ENCODE measurements at places on chromosomes 7 and 10.

- DNase-seq = no peak
These were observed 8.1 kb downstream of the ASL start for GRCh38 chr7:66083677-66084076.

- no peak for DNase-seq
These were observed 267.0 kb upstream of the TCERG1L start for GRCh38 chr10:131578472-131578970.

GRCh38 chr7:34096198-34096651 is 190.9 kb downstream of the BMPER start:
- no peak for DNase-seq

DNA sequence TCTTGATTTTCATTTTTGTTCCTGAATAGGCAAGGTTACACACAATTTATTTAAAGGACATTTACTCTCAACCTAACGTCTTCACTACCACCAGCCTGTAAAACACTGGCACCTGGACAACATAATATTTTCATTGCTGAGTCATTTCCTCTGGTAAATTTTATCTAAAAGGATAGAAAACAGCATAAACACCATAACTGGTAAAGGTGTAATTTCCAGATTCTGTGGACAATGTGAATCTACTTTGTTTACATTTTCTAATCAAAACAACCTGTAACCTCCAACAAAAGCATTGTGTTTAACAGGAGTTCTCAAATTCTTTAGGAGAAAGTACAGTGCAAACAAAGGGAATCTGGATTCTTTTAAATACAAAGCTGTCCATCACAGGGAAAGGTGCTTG is 472.0 kb upstream of the AKR1E2 start:
- no peak for DNase-seq

DNA sequence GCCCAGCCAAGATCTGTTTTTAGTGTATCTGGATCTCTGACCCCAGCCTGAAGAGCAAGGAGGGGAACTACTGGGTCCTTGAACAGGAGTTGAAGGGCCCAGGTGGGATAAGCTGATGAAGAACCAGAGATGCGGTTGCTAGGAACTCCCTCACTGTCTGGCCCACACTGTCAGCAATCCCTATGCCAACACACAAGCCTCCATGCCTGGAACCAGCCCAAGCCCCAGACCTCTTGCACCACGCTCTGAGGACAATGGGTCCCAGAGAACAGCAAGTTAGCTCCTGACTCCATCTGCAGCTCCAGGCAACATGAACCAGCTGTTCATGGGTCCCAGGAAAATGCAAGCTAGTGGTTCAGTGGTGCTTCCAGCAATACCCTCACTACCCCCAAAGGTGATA is 2.4 kb downstream of the NAT16 start:
- no peak for DNase-seq

- no peak for DNase-seq
These were observed 337.2 kb upstream of the LRGUK start for GRCh38 chr7:133789974-133790373.

DNA sequence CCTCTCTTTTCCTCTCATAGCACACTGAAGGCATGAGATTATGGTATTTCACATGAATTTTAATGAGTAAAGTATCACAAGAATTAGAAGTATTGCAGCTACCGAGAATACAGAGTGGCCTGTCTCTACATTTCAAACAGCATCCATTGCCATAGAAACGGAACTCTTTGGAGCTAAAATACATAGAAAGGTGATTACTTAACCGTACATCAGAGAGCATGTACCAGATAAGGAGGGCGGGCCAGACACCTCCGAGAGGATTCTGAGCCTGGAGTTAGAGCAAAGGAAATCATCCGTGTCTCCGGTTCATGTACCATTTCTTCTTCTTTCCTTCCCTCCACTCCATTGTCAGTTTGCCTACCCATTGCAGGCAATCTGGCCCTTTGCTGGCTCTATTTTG is 196.7 kb downstream of the KLF6 start:
- DNase-seq = no peak

DNA sequence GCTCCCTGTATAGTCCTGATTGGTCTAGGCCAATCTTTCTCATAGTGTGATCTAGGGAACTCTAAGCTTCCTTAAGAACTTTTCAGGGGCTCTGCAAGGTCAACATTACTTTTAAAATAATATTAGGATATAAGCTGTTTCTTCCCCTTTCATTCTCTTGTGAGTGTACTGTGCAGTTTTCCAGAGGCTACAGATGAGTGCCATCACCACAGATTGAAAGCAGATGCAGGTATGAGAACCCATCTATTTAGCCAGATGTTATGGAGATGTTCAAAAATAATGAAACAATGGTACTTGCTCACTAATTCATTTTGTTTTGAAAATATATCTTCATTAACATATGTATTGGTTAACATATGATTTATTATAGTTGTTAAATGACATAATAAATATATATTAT is 169.2 kb upstream of the SEMA3A start:
- DNase-seq = no peak

DNA sequence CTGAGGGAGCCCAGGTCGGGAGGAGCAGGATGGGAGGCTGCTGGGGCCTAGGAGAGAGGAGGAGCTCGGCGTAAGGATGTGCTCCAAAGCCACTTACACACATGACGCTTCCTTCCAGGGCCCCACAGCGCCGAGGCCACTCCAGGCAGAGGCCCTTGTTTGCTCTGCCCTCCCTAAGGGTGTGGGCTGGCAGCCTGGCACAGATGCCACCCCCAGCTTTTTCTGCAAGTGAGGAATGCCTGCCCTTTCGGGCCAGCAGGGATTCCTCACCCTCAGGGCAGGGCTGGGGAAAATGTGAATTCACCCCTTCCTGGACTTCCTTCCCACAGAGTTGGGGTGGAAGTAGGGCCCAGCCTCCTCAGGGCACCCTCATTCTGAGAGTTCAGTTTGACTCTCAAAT is 5.6 kb upstream of the AQP1 start:
- no peak for DNase-seq

DNA sequence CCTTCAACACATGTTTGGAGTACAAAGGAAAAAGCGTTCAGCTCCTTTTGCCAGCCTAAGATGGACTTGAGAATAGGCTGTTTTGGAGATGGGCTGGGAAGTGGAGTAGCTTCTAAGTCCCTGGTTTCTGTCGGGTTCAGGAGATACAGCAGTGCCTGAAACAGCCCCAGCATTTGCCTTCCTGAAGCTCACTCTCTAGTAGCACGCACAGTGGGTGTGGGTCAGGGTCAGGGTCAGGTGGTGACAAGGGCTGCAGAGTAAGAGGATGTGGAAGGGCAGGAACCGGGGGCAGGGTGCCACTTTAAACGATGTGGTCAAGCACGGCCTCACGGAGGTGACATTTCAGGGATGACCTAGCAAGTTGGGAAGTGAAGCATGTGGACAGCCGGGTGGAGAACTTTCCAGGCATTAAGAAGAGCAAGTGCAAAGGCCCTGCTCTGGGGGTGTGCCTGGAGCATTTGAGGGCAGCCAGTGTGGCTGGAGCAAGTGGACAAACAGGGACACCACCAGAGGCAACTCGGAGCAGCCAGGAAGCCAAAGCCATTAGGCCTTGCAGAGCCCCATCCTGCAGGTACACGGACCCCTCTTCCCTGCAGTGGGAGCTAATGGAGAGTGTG is 382.2 kb upstream of the ZMIZ1 start:
- no peak for DNase-seq
